M059J (cell line): ENCODE measurements at places on chromosomes 5 and 9.

GRCh38 chr9:70081120-70081495 lies 37.5 kb downstream of the MAMDC2 start:
- peak; percentile 99 for DNase-seq

DNA sequence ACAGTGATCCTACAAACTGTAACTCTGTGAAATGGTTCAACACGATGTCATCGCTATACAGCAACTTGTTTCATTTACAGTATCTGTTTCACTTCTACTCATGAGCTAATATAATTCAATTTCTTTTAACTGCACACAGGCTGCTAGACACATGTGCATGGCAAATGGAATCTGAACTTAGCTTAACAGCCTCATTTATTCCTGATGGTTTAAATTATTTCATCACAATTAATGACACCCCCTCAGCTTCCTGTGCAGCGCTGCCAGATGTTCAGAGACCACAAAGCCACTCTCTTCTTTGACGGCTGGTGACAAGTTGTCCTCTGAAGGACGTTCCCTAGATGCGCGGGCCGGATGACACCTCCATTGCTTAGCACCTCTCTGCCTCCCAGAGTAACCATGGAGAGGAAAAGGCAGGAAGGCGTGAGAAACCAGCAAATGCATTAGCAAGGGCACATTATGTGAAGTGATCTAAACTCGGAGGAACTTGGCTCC lies 191.1 kb downstream of the BNC2 start:
- no peak for DNase-seq

GRCh38 chr9:13002740-13003139 lies 227.9 kb downstream of the LURAP1L start:
- DNase-seq: no peak

DNA sequence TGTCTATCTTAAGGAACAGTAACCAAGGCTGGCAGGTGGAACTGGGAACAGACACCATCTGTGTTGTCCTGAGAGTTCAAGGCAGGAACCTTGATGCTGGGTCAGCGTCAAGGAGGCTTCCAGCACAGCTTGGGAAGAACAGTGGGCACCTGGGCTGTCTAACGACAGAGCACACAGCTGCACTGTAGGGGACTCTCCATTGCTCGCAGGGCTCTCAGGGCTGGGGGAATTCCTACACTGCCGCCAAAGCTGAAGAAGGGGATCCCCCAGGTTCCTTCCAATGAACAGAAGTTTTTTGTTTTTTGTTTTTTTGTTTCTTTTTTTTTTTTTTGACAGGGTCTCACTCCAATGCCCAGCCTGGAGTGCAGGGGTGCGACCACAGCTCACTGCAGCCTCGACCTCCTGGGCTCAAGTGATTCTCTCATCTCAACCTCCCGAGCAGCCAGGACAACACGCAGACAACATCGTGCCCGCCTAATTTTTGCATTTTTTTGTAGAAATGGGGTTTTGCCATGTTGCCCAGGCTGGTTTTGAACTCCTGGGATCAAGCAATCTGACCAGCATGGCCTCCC lies 81.9 kb downstream of the PTPN3 start:
- no peak for DNase-seq

GRCh38 chr5:150516011-150516410 lies 8.1 kb downstream of the NDST1 start:
- DNase-seq: peak; percentile 76

- DNase-seq: no peak
These were observed 20.5 kb downstream of the THBS4 start for GRCh38 chr5:80055491-80056170.
